ENCODE measurements at places on chromosomes 2 and 18.

DNA sequence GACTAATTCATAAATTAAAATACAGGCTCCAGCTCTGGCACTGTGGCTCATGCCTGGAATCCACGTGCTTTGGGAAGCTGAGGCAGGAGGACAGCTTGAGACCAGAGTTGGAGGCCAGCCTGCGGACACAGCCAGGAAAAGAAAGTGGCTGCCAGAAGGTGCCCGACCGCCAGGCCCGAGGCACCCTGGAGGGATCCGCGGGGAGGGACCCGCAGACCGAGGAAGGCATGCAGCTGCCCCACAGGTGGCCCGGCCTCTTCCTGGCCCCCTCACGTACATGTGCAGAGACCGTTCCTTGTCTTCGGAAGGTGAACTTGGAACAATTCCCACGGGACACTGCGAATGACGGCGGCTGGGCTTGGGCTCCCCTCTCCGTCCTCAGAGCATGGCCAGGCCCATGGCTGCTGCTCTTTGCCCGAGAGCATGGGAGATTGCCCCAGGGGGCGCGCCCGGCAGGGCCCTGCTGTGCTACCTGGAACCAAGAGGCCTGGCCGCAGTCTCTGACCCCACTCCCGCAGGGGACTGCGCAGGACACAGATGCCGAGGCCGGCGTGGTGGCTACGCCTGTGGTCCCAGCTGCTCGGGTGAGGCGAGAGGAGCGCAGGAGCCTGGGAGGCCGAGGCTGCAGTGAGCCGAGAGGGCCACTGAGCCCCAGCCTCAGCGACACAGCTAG is 55.6 kb upstream of the IMP4 start:
- no peak for DNase-seq

- DNase-seq: no peak
Observed at GRCh38 chr18:9876867-9877654, 8.7 kb upstream of the TXNDC2 start.

DNA sequence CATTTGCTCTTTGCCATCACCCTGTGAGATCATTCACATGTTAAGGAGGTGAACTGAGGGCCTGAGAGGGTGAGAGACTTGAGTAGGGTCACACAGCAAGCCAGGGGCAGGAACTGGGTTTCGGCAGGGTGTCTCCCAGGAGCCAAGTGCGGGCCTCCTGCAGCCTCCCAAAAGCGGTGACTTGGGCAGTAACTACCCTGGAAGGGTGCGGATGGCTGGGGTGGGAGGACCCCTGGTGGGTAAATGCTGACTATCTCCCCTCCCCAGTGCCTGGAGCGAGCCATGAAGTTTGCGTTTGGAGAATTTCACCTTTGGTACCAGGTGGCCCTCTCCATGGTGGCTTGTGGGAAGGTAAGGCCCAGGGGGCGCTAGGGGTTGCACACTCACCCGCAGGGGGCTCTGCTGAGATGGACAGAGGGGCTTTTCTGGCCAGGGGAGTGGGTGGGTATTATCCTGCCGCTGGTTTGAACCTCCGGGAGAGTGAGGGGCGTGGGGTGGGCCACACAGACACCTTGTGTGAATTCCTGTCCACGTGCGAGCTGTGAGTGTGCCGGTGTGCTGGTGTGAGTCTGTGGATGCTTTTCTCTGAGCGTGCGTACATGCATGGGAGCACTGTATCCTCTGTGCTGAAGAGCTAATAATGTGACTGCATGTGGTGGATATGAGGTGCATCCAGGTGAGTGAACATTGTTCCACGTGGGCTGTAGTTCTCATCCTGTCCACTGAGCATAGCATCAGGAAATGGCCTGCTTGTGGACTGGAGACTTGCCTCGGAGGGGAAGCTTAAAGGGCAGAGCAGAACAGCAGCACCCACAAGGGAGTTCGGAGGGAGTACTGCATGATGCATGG is 91.0 kb upstream of the MCFD2 start:
- no peak for DNase-seq

- no peak for DNase-seq
Observed at GRCh38 chr2:118738524-118739308, 108.7 kb downstream of the EN1 start.

- no peak for DNase-seq
Observed at GRCh38 chr2:138829326-138829919, 49.2 kb upstream of the NXPH2 start.

GRCh38 chr2:108594982-108595464 is 60.8 kb downstream of the LIMS1 start:
- DNase-seq: no peak

DNA sequence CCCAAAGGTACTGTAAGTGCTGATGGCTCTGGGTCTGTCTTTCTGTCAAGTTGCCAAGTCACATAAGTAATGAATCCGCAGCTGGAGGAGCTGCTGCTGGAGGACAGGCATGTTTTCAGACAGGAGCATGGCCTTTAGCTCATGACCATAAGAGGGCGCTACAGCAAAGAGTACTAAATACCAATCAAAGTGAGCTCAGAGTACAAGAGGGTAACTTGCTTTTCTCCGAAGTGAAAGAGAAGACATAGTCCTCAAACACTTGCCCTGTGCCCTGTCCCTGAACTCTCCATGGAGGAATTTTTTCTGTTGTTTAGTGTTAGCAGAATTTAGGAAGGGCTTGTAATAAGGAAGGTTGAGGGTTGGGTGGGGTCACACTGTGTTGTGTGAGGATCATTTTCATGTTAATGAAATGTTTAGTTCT is 58.0 kb upstream of the EML6 start:
- DNase-seq: no peak

GRCh38 chr2:129492548-129492947 is 486.9 kb upstream of the RAB6C start:
- DNase-seq: no peak

- DNase-seq: no peak
Observed at GRCh38 chr2:164430166-164430783, 191.0 kb downstream of the GRB14 start.

GRCh38 chr2:109560265-109560664 is 53.5 kb downstream of the SEPTIN10 start:
- no peak for DNase-seq

- DNase-seq: no peak
Observed at GRCh38 chr18:77701977-77702376, 452.3 kb downstream of the GALR1 start.

GRCh38 chr2:60508339-60508917 is 45.0 kb downstream of the BCL11A start:
- no peak for DNase-seq

GRCh38 chr18:59570101-59570775 is 127.0 kb downstream of the CCBE1 start:
- DNase-seq: no peak

GRCh38 chr2:88698027-88698413 is 6.5 kb downstream of the RPIA start:
- no peak for DNase-seq

DNA sequence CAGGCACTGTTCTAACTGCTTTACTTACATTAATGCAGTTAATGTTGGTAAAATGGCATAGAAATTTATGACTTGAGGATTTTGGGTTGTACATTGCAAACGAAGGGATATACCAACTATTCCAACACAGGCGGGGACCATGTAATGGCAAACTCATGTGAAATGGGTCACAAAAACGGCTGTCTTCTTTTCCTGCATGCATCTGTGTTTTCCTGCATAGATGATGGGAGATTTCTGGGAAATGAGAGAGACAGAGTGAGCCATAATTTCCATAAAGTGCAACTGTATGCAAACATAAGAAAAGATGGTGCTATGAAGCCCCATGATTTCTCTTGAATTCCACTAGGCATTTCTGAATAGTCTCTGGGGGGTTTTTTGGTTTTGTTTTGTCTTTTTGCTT is 82.3 kb downstream of the ALPK2 start:
- no peak for DNase-seq

DNA sequence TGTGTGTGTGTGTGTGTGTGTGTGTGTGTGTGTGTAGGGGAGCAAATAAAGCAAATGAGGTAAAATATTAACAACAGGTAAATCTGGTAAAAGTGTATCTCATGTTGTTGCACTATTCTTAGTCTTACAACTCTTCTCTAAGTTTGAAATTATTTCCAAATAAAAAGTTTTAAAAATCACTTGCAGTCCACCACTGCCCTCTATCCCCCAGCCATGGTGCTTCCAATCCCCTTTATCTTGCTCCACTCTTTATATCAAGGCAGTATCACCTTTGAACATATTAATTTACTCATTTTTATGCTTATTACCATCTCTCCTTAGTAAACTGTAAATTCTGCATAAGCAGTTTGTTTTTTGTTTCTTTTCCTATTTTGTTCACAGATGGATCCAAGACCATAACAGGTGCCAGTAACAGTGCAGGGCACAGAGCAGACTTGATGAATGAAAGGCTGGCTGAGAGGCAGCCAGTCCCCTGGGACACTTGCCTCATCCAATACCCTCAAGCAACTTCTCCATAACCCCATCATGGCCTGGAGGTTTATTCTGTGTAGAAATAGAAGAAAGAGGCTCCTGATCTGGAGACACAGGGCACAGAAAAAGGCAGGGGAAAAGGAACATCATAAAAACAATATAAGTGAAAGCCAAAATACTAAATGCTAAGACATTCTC is 67.6 kb downstream of the LDAH start:
- DNase-seq: no peak
